ENCODE measurements at places on chromosomes 2 and 18.

DNA sequence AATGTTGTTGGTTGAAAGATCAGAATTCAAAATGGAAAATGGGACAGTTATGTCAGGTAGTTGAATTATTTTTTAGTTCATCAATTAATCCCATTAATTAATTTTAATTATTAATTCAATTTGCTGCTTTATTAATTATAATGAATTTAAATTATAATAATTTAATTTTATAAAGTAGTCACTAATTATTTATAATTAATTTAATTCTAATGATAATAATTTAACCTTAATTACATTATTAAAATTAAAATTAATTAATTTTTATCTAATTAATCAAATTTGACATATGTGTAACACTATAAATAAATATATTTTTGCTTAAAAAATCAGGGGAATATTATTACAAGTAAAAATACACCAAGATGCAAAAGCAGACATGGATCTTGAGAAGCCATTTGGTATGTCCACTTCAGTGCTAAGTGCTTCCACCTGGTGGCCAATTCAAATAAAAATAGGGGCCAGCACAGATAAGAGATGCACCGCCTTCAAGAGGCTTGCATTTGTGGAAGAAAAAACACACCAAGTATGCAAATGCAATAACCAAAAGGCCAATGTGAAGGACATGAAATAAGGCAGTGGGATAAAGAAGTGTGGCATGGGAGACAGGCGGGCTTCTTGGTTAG lies 73.2 kb downstream of the MBP start:
- H3K27ac ChIP-seq = peak overlapping the region; percentile 89
- peaks cover 7% of the 10 kb centered on the region for H3K36me3 ChIP-seq
- H3K27me3 ChIP-seq = no peaks in the 10 kb centered on the region
- DNase-seq = peak; percentile 76
- no peak overlapping the region for H3K4me3 ChIP-seq
- H3K4me1 ChIP-seq = peaks cover 86% of the 10 kb centered on the region

DNA sequence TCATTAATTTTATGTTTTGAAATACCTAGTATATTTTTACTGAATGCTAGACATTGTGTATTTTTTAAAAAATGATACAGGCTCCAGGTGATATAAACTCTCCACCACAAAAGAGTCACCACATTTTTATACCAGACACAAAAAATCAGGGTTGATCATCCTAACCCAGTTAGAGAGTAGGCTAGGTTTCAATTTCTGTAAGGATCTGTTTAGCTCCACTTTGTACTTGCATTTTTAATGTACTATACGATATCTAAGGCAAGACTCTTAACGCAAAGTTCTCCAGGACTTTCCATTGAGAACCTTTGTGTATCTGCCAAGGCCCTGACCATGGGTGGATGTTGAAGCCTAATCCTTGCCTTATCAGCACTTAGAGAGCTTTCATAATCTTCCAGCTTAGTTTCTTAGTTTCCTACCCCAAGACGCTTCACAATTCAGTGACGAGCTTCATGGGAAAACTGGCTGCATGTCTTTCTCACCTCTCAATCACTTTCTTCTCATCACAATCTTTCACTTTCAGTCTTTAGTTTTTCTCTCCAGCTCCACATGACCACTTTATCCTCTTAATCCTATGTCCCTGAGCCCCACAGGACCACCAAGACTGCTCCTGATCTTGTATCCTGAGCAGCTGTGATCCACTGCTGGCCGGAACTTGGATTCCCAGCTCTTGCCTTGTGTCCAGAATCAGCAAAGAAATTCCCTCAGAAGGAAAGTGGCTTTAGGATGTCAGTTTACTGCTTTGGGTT lies 635.8 kb downstream of the RNF144A start:
- no peaks in the 10 kb centered on the region for H3K27me3 ChIP-seq
- no peaks in the 10 kb centered on the region for H3K4me1 ChIP-seq
- no peak for DNase-seq
- H3K36me3 ChIP-seq = no peaks in the 10 kb centered on the region
- H3K4me3 ChIP-seq = no peak overlapping the region
- H3K27ac ChIP-seq = no peak overlapping the region

- DNase-seq = no peak
- H3K27ac ChIP-seq = no peak overlapping the region
- H3K27me3 ChIP-seq = no peaks in the 10 kb centered on the region
- H3K36me3 ChIP-seq = no peaks in the 10 kb centered on the region
- H3K4me3 ChIP-seq = no peak overlapping the region
- no peaks in the 10 kb centered on the region for H3K4me1 ChIP-seq
Observed at GRCh38 chr2:39524756-39525635, 87.9 kb upstream of the MAP4K3 start.

DNA sequence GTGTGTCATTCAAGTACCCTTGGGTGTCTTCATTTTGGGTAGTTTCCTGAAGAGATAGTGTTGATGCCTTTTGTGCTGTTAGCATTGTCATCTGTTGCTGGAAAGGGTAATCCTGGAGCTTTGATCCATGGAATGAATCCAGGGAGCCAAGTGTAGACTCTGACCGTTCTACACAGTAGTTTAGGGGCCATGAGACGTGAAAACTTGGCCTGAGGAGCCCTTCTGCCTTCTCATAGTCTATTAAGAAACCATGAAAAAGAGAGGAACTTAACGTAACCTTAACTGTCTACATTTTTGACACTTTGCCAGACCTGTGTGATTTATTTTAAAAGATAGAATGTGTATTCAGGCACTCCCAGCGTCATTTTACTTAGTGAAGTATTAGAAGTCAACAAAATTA lies 194.0 kb downstream of the BABAM2 start:
- no peaks in the 10 kb centered on the region for H3K27me3 ChIP-seq
- DNase-seq = no peak
- H3K4me1 ChIP-seq = no peaks in the 10 kb centered on the region
- H3K36me3 ChIP-seq = no peaks in the 10 kb centered on the region

DNA sequence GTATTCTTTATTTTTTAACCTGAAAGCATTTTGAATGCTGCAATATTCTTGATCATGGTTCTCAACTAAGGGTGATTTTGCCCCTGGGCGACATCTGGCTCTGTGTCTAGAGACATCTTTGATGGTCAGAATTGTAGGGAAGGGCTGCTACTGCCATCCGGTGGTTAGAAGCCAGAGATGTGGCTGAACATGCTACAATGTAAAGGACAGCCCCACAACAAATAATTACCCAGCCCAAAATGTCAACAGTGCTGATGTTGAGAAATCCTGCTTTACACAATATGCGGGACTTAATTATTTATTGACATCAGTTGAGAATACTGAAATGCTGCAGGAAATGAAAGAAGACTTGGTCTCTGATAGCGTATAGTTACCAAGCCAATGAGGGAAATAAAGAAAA lies 37.5 kb upstream of the SERPINB2 start:
- no peak overlapping the region for H3K27ac ChIP-seq
- peak; percentile 6 for DNase-seq
- peaks cover 6% of the 10 kb centered on the region for H3K27me3 ChIP-seq

DNA sequence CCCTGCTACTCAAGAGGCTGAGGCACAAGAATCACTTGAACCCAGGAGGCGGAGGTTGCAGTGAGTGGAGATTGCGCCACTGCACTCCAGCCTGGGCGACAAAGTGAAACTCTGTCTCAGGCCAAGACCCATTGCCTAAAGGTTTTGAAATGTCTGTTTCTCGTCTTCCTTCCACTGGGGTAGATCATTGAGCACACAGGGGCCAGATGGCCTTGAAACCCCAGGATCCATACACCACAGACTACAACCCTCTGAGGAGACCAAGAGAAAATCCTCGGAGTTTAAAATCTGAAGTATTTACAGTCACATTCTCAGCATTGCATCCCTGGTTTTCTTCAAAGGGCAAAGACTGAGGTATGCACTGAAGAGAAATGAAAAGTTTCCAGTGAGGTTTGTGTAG lies 7.1 kb upstream of the EPAS1 start:
- DNase-seq = no peak
- H3K27ac ChIP-seq = no peak overlapping the region
- no peaks in the 10 kb centered on the region for H3K4me1 ChIP-seq
- H3K4me3 ChIP-seq = no peak overlapping the region

GRCh38 chr18:34039611-34040010 lies 185.1 kb downstream of the NOL4 start:
- no peaks in the 10 kb centered on the region for H3K36me3 ChIP-seq
- no peak overlapping the region for H3K27ac ChIP-seq
- no peak overlapping the region for H3K4me3 ChIP-seq
- DNase-seq = no peak
- H3K4me1 ChIP-seq = no peaks in the 10 kb centered on the region

- no peak overlapping the region for H3K27ac ChIP-seq
- no peak for DNase-seq
- no peak overlapping the region for H3K4me3 ChIP-seq
- peaks cover 15% of the 10 kb centered on the region for H3K4me1 ChIP-seq
- H3K27me3 ChIP-seq = no peaks in the 10 kb centered on the region
- no peaks in the 10 kb centered on the region for H3K36me3 ChIP-seq
Observed at GRCh38 chr2:173221132-173221695, 133.5 kb upstream of the CDCA7 start.

DNA sequence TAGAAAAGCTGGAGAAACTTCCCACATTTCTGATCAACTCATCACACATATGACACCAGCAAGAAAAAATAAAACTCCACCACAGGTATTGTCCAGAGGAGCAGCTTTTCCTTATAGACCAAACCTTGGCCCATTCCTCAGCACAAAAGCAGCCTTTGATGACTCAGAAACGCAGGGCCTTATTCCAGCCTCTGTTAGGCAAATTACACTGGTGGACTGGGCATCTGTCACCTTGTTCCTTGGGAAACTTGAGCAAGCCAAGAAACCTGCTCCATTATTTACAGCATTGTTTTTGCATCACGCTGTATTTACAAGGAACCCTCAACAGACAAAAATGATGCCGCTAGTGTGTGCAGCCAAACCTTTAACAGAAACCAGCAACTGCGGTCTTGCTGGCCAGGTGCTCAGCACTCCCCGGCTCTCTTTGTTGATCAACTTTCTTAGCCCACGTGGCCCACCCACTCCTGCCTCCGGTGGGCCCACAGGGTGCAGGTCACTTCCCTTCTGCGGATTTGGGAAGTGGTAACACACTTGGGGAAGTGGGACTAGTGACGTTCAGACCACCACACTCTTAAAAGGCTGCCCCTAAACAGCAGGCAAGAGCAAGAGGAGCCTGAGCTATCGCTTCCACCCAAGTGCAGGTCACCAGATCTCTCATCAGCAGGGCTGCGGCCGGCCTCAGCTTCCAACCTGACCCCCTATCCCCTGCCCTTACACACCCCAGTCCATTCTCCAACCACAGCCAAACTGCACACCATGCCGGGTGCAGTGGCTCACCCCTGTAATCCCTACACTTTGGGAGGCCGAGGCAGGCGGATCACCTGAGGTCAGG lies 1.5 kb downstream of the AP1S3 start:
- H3K36me3 ChIP-seq = no peaks in the 10 kb centered on the region
- DNase-seq = no peak
- peaks cover 14% of the 10 kb centered on the region for H3K4me1 ChIP-seq
- H3K27ac ChIP-seq = no peak overlapping the region
- no peaks in the 10 kb centered on the region for H3K27me3 ChIP-seq
- H3K4me3 ChIP-seq = no peak overlapping the region

GRCh38 chr18:48488388-48488850 lies 50.4 kb upstream of the CTIF start:
- H3K27me3 ChIP-seq = peaks cover under 1% of the 10 kb centered on the region
- H3K4me3 ChIP-seq = no peak overlapping the region
- no peaks in the 10 kb centered on the region for H3K4me1 ChIP-seq
- no peak overlapping the region for H3K27ac ChIP-seq

DNA sequence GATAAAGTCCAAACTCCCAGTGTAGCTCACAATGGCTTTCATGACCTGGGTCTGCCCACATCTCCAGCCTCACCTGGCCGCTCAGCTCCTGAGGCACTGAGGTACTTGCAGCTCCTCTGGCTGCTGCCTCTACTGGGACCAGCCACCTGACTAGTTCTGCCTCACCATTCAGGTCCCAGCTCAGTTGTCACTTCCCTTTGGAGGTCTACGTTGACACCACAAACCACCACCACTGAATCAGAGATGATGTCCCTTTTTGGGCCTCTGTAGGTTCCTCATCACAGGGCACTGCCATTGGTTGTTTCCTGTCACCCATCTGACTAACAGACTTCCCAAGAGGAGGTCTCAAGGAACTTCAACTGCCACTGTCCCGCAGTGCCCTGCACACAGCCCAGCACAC lies 21.2 kb downstream of the SPP2 start:
- DNase-seq = no peak
- no peaks in the 10 kb centered on the region for H3K36me3 ChIP-seq
- no peak overlapping the region for H3K4me3 ChIP-seq
- peaks cover 5% of the 10 kb centered on the region for H3K27me3 ChIP-seq
- no peaks in the 10 kb centered on the region for H3K4me1 ChIP-seq
- H3K27ac ChIP-seq = no peak overlapping the region
